ENCODE measurements at places on chromosomes 2 and 18.

DNA sequence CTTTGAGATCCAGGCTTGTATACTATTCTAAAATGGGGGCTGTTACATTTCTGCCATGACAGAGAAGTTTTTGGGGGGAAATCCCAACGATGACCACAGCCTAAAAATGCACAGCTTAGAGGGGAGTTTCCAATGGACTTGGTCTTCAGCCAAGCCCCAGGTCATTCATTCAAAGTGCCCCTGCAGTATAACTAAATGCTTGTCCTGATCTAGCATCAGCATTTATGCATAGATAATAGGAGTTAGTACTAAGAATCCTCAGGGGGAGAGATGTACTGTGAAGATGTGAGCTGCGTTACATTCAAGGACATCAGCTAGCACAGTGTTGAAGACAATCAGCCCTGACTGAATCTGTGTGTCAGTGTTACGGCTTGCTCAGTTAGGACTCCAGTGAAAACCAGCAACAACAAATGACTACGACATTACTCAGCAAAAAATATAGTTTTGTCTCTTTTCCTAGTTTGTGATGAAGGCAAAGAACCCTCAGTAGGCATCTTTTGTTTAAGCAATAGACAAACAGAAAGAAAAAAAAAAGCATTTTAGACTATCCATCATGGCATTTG lies 160.9 kb downstream of the ZEB2 start:
- DNase-seq: no peak

DNA sequence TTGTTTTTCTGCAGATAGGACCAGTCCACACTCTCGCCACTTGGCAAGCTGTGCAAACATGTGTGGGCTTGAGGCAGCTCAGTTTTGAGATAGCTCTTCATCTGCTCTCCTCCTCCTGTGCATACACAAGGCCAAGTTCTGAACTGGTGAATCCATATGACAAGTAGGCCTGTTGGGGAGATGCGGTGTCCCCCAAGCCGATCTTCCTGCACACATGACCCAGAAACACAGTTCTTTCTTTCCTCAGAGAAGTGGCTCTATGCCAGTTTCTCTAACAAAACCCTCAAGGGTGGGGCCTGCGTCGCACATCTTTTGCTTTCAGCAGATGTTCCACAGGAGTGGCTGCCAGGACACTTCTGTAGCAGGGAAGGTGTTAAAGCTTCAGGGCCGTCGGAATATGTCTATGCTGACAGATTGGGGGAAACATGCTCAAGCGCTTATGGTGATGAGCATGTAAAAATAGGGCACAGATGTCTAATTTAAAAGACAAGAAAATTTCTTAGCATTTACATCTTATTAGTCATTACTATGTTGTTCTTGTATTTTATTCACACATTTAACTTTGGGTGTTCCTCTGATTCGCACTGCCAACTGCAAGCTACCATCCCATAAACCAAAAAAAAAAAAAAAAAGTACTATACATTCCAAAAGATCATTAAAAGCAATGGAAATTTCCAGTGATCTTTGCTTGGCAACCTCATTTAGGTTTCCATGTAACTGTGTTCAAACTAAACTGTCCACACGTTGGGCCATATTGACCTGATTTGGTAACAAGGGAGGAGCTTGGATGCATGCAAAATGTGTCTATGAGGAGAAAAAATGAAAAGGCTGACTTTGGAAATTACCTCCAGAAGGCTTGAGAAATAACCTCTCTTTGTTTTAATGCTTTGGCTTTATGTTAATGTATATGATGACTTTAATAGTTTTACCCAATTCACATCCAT lies 1055.5 kb upstream of the KLHL29 start:
- no peak for DNase-seq

- DNase-seq: no peak
Measured at GRCh38 chr2:173964565-173965371, 405 bp downstream of the SP3 start.

- no peak for DNase-seq
Measured at GRCh38 chr2:239694487-239694886, 293.7 kb upstream of the HDAC4 start.

GRCh38 chr2:119681868-119682220 lies 2.8 kb downstream of the TMEM177 start:
- no peak for DNase-seq
